Retinal pigment epithelial cell (primary cell): ENCODE measurements at places on chromosomes 1 and 21.

DNA sequence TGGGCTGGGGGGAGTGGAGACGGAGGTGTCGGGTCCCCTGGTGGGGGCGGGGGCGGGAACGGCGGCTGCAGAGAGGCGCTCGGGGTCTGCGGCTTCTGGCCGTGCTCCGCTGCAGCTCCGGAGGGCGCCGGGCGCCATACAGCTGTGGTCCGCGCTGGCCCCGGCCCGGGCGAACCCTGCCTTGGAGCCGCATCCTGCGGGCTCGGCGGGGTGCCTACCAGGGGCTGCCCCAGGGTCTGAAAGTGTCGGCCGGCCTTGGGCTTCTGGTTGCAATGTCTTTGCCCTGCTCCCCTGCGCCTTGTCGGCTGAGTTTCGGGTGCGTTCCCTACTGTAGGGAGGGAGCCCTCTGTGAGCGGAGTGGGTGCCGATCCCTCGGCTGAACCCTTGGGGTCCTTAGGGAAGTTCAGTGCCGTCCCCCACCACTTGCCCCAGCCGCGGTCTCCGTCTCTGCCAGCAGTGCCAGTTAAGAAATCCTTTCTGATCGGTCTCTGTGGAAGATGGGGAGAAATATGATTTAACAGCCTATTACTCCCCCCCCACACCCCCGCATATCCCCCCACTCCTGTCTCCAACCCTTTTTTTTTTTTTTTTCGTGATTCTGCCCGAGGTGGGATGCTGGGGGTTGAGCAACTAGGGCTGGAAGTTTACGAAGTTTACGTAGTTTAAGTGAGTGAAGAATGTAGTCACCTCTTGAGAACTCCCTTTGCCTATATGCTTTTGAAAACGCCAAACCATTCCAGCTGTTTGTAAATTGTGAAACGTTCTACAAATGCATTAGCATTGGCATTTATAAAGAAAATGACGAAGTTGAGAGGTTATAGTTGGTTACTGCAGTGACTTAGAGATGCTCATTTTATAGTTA is 588 bp downstream of the NEXN start:
- no peak for DNase-seq

GRCh38 chr1:235767795-235768194 is 98.9 kb downstream of the LYST start:
- DNase-seq = no peak

DNA sequence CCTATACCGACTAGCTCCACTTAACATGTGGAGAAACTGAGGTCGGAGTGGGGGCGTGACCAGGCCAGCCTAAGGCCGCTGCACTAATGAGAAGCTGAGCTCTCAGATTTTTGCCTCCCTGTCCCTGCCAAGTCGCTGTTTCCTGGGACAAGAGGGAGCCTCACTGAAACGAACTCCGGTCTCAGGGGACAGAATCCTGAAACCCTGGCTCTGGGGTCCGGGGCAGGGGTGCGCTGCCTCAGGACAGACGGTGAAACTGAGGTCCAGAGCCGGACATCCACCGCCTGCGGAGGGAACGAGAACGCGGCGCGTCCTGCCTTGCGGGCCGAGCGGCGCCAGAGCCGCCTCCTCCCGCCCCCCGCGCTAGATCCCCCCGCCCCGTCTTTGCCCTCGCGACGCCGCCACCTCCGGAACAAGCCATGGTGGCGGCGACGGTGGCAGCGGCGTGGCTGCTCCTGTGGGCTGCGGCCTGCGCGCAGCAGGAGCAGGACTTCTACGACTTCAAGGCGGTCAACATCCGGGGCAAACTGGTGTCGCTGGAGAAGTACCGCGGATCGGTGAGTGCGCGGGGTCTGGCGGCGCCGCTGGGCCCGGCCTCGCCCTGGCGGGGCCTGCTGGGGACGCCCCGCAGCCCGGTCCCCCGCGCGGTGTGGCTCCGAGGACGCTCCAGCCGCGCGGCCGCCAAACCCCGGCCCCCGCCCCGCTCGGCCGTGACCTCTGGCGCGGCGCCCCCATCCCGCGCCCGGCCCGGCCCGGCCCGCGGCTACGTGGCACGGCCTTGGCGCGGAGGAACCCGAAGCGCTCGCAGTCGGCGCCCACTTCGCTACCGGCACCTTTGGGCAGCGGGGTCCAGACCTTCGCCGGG is at the start of gene GPX7:
TSS of gene GPX7 (plus strand) at position 381 of the 865 bp plus-strand sequence. CDS start at position 420, 39 bp downstream.
- no peak for DNase-seq

DNA sequence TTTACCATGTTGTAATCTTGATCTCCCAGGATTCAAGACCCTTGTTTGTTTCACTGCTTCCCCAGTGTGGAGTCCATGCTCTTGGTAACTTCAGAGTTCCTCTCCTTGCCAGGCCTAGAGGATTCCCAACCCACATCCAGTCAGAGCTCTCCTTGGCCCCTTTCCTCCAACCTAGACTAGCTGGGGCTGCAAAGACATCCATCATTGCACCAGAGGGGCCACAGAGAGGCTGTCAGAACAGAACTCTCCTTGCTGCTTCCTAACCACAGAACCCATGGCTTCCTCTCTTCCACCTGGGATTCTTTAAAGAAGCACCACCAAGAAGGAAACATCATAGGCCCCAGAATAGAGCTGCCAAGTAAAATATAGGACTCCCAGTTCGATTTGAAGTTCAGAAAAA is 81.0 kb downstream of the HMGB4 start:
- no peak for DNase-seq

DNA sequence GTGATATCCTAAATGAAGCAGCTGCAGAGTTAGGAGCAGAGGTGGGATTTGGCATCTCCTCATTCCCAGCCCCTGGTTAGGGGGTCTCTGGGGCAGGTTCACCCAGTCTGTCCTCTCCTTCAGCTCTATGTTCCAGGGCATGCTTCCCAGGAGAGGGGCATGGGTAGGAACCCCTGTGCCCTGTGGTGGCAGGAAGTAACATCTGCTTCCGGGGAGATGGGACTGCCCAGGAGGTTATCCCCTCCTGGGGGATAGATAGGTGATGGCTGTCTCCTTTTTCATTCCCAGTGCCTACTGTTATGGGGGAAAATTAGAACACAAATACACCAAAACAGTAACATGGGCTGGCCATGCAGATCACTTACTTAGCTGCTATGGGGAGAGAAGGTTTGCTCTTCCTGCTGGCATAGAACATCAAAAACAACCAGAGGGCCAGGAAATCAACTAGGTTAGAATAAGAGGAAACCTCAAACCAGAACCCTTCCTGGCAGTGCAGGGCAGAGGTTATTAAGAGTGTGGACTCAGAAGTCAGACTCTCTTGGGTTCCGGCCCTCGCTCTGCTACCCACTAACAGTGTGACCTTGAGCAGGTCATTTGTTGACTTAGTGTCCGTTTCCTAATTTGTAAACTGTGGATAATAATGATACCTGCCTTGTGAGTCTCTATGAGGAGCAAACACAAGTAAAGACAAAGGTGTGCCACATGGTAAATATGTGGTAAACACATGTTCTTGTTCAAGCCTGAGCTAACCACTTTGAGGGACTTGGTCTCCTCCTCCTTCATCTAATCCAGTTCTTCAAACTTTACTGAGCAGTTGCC is 157.8 kb upstream of the JUN start:
- no peak for DNase-seq

DNA sequence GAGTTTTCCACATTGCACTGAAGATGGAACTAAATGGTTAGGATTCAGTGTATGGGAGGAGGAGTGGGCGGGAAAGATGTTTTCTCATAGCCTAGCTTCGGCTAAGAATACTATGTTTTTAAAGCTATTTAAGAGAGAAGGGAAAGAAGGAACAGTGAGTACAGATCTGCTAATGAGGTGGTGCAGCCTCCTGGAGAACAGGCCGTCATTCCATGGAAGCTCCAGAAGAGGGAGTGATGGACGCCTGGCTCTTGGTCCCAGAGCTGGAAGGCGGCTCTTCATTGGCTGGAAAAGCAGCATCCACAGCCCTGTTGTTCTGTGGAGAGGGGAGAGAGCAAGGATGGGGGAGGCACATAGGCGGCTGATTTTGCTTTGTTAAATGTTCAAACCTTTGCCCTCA is 6.9 kb downstream of the CAMK1G start:
- DNase-seq = no peak

DNA sequence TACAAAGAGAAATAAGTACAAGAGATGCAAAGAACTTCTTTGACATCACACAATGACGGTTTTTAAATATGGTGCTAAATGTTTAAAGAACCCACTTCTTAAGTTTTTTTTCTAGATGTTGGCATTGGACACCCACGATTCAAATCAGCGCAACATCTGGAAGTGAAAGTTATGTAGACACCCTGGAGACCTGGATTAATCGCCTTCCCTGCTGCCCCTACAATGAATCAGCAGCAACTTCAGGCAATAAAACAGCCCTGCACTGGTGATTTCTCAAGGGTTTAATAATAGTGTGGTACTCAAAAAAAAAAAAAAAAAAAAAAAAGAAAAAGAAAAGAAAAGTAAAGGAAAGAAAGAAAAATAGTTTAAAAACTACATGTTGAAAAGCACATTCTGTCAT is 248.3 kb downstream of the NUF2 start:
- no peak for DNase-seq

DNA sequence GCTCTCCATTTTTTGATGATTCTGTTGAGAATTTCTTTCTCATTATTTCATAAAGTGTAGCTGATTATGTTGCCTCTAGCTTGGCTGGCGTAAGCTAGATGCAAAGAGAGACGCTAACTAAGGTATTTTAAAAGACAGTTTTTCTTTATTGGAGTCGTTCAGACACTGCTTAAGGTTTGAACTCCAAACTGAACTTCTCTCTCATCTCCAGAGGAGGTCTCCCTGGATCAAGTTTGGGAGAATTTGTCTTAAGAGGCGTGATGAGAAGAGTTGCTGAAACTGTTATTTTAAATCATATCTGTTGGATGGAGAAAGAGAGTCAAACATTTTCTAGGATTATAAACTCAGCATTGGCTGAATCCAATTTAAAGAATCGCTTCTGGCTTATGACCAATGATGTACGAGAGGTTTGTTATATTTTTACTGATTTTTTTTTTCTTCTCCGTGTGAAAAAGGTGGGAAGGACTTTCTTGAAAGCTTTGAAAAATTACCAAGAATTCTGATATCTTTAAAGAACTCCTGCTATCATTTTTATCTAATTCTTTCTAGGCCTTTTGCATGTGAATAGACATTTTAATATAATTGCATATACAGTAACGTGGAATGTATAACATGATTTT is 34.0 kb downstream of the MAP3K7CL start:
- no peak for DNase-seq
